ENCODE measurements at places on chromosomes 5 and 9.

DNA sequence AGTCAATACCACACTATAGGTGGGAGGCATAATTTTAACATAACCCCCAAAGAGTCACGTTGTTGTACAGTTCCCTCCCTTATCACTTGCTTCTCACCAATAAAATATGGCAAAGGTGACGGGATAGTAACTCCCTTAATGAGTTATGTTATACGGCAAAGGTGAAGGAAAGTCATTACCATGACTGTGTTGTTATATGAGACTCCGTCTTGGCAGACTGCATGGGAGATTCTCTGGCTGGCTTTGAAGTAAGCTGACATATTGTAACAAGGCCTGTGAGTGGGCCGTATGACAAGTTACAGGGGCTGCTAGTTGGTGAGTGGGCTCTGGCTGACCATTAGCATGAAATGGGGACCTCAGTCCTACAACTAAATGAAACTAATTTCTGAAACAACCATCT, 366.4 kb upstream of the FTMT start:
- DNase-seq, result no peak

DNA sequence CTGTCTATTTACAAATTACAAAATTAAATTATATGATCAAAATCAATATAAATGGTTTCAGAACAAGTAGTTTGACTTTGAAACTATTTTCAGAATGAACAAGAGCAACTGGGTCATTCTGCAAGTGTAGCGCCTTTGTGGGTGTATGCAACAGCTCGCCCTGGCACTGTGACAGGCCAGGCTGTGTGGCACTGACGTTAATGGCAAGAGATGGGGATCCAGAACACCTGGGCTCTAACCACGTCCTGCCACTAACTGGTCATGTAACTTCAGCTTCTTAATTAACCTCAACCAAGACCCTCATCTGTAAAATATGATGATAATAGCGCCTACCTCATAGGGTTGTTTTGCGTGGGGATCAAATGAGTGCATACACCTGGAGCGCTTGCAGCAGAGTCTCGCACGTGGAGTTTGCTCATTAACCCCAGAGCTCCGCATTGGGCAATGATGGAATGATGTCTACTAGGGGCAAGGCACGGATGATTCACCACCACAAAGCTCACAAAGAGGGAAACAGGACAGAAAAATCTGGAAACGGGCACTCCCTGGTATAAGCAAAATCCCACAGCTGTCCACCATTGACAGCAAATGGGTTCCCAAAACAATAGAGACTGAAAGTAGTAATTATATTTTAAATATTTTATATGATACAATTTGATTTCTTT, 639.4 kb downstream of the SEMA5A start:
- DNase-seq, result peak; percentile 85

- DNase-seq, result no peak
Observed at GRCh38 chr5:128109138-128109537, 25.6 kb downstream of the SLC12A2 start.

DNA sequence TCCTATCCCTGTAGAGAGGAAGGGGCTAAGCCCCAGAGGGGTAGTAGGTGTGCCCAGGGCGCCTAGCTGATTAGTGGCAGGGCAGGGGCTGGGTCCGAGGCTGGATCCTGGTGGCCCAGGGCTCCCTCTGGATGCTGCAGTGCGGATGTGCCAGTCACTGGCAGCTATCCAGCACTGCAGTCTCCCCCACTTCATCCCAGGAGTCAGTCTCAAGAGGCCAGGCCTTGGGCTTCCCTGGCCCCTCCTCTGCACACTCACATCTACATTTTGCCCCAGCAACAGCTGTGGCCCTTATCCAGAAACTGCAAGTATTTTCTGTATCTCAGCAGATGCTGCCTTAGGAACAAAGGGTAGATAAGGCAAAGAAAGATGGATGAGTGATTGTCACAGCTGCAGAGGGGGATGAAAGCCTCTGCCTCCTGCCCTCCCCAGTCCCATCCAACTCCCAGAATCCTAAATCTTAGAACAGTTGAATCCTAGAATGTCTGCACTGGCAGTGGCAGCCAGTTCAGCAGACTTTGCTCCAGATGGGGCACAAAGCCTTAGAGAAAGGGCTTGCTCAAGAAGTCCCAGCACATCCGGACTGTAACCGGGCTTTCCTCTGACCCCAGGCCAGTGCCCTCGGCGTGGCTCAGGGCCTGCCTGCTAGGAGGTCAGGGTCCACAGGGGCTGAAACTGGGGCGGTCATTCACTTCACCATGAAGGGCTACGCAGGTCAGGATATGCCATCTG, 1.6 kb downstream of the ANXA6 start:
- no peak for DNase-seq

DNA sequence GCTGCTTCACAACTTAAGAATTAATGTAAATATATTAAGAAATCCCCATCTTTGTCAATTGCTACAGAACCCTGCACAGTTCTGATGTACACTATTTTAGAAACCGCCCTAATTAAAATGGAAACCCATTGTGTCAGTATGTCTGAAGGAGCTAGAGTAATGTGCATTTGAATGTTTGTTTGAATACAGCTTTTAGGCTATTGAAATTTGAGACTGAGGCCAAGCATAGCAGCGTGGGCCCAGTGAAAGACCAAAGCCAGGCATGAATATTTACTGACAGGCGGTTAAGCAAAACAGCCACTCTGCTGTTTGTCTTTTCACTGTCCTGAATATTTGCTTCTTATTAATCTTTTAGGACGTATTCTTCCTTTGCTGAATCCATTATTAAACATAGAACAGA, 252.3 kb downstream of the IZUMO3 start:
- no peak for DNase-seq

- no peak for DNase-seq
Observed at GRCh38 chr5:166382031-166382430, 1909.4 kb upstream of the WWC1 start.

GRCh38 chr9:11546231-11546630, 933.4 kb upstream of the PTPRD start:
- no peak for DNase-seq

GRCh38 chr5:39697881-39698280, 273.1 kb upstream of the DAB2 start:
- no peak for DNase-seq

DNA sequence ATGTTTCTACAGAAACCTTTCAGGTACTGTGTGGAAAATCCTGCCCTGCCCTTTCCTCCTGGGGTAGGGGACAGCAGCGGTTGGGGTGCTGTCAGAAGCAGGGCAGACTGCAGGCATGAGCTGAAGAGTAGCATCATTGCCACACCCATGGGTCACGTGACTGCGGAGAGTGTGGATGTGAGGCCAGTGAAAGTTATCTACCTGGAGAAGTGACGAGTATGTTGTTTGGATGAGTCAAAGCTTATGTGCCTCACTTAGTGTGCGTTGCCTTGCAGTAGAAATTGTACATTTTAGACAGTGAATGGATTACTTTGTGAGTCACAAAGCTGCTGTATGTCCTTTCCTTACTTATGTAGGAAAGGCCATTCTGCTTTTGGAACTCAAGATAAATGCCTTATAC, 21.7 kb upstream of the ACTBL2 start:
- peak; percentile 38 for DNase-seq

- no peak for DNase-seq
Observed at GRCh38 chr9:109718861-109719260, 61.1 kb upstream of the PALM2AKAP2 start.

GRCh38 chr5:76838481-76839261, 11.1 kb upstream of the S100Z start:
- no peak for DNase-seq

GRCh38 chr5:133328800-133329199, 277.0 kb downstream of the HSPA4 start:
- DNase-seq, result no peak

- DNase-seq, result no peak
Observed at GRCh38 chr5:618450-618849, 6.3 kb downstream of the CEP72 start.

DNA sequence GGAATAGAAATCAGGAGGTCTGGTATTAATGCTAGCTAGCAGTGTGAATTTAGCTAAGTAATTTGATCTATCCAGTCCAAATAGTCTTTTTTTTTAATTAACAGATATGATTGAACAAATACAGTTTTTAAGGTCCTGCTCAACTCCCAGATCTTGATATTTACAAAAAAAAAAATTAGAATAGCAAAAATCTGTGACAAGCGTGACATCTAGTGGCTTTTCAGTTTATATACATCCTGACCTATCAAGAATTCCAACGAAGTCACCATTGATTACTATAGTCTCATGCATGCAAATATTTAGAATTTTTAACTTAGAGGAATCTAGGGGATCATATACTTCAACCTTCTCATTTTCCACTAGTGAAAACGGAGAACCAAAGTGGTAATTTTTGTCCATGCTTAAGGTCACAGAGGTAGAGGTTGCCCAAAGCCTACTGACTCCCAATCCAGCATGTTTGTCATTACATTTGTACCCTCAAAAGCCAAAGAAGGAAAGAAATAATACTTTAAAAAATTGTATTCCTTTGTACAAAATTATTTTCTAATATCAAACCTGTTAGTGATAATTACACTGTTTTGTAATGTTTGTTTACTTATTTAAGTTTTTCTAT, 17.6 kb upstream of the TARS1 start:
- peak; percentile 28 for DNase-seq

DNA sequence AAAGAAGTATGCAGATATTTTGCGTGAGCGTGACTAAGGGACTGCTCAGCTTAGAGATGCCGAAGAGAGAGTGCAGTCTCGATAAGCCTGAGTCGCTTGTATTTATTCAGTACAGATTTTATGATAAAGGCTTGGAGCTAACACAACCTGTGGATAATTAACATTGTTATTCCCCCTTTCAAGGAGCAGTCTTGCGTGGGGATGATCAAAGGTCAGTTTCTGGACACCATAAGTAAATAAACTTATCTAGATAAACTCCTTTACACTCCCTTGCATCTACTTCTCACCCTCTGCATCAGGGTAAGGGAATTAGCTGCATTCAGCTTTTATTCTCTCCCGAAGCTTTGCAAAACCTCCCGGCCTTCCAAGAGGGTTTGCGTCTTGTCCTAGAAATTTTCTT, 357.8 kb upstream of the ST8SIA4 start:
- DNase-seq, result no peak

DNA sequence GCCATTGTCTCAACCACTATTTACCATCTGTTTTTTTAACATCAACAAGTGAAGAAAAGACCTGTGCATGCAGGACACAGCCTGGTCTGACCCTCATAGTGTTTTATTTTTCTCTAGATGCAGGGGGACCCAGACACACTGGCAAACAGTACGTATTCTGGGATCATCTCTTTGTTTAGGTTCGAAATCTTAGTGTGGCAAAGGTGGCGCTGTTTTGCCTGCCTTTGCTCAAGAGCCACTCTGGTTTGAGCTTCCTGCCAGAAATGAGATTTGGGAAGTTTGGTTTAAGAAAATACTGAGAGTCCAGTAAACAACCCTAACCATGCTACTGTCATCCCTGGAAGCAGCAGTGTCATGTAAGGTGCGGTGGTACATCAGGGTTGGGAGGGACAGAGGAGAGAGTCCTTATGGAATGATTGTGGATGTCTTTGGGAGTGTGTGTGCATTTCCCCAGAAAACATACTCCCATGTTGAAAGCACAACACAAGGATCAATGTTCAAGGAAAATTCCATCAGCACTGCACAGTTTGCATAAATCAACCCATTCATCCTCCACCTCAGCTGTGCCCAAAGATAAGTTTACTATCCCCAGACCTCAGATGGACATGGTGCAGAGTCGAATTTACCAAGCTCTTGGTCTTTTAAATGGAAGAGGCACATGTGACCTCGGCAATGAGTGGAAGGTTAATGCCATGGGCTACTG, 34.0 kb upstream of the FLT4 start:
- DNase-seq, result no peak

- peak; percentile 76 for DNase-seq
Observed at GRCh38 chr9:38088006-38088925, 19.2 kb upstream of the SHB start.

DNA sequence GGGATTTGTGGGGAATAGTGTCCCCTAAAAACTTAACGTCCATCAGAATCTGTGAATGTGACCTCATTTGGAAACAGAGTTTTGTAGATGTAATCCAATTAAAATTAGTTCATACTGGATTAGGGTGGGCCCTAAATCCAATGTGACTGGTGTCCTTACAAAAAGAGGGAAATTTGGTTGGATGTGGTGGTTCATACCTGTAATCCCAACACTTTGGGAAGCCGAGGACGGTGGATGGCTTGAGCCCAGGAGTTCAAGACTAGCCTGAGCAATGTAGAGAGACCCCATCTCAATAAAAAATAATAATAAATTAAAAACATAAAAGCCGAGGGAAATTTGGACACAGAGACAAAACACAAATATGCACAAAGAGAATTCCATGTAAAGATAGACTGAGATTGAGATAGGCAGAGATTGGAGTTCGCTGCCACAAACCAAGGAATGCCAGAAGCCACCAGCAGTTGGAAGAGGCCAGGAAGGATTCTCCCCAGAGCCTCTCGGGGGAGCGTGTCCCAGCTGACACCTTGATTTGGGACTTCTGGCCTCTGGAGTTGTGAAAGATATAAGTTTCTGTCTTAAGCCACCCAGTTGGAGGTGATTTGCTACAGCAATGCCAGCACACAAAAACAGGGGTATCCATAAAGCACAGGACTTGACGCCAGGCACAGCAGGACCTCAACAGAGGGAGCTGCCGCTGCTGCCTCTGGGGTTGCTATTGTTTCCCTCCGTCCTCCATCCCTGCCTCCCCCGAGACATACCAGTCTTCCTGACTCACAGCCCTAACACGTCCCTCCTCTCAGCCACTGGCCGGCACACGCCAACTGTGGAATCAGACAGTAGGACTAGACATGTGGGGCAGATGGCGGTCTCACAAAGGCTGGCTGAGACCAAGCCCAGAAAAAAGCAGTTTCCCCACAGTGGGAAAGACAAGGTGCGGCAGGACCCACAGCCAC, 73.8 kb upstream of the IL17B start:
- peak; percentile 93 for DNase-seq

DNA sequence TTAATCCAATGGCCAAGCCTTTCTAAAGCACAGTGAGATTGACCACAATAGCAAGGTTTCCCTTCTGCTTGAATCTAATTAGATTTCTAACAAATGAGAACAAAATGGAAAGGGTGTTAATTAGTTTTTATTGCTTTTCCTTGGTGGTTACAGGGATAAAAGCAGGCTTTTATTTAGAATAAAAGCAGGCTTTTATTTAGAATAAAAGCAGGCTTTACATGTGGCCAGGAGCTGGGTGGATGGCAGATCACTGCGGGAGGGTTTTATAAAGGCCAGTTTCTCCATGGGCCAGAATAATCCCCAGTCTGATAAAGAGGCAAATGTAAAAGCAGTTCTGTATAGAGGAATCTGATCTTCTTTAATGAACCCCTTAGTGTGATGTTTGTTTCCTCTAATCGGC, 470.2 kb downstream of the TMEM232 start:
- no peak for DNase-seq

DNA sequence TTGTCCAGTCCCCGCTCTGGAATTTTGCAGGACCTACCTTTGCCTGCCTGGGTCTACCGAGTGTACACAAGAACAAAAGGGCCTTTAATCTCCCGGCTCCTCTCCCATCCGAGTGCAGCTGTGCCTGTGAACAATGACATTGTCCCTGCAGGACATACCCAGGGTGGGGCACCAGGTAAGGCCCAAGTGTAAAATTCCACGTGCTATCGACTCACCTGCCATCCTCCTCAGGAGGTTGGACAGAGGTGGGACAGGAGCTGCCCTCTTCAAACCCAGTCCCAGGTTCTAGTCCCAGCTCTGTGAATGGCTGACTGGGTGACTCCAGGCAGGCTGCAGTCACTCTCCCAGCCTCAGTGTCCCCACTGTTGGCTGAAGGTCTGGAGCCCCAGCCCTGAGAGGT, 159.6 kb upstream of the ALDH1B1 start:
- no peak for DNase-seq
